Stimulated activated CD4-positive, alpha-beta T cell treated with anti-CD3 and anti-CD28 coated beads, TNF-alpha, amount 100 ng/mL, for 1 hour (primary cell): ENCODE measurements at places on chromosomes 7 and 10.

DNA sequence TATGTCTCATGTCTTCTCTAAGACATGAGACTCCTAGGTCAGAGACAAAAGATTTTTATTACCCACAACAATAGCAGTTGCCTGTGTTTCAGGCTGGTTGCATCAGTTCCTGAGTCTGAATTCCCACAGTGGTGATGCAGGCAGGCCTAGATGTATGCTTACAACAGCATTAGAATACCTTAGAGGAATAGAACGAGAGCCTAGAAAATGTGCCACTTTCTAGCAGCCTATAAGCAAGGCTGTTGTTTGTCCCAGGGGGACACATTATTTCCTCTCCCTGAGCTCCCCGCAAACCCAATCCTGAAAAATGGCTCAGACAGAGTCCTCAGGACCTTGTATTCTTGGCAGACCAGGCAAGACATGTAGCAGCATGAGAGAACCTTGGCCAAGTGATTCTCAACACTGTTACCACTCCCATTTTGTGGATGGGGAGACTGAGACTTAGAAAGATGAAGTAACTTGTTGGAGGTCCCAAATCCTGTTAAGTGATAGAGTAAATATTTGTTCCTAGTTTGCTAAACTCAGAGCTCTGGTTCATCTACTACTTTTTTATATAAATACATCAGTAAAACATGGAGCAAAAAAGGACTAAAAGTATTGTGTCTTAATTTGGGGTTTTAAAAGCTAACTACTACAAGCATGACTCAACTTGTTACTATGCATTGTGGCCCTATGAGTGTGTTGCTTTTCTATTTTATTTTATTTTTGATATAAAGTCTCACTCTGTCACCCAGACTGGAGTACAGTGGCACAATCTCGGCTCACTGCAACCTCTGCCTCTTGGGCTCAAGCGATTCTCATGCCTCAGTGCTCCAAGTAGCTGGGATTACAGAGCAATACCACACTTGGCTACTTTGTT is 14.2 kb downstream of the VTI1A start:
- DNase-seq: no peak

- no peak for DNase-seq
These were observed 52.3 kb downstream of the HECW1 start for GRCh38 chr7:43164757-43165156.

- DNase-seq: no peak
These were observed 95.7 kb upstream of the SVIL start for GRCh38 chr10:29730458-29730857.

- DNase-seq: no peak
These were observed 780.8 kb upstream of the C7orf33 start for GRCh38 chr7:147809786-147810185.

DNA sequence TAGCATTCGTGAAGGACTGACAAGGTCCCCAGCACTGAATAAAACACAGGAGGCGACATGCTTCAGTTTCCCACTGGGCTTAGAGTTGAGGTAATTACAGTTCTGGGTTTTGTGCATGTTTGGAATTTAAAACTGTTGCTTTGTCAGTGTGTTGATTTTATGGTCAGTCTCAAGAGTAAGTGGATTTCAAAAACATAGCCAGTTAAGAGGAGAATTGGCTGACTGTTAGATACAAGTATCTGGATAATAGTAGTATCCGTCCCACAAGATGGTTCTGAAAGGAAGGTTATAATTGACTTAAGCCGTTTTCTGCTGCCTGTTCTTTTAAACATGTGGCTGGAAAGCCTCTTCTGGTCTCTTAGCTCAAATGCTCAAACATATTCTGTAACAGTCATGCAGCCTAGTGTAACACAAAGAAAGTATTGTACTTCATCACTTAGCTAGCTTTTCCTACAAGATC is 170.9 kb downstream of the POLR1F start:
- DNase-seq: no peak

- DNase-seq: no peak
These were observed 57.2 kb downstream of the MAD1L1 start for GRCh38 chr7:2175514-2175913.

GRCh38 chr7:33673029-33673700 is 232.2 kb upstream of the BMPER start:
- no peak for DNase-seq

GRCh38 chr7:88361357-88361756 is 54.7 kb upstream of the STEAP4 start:
- no peak for DNase-seq

DNA sequence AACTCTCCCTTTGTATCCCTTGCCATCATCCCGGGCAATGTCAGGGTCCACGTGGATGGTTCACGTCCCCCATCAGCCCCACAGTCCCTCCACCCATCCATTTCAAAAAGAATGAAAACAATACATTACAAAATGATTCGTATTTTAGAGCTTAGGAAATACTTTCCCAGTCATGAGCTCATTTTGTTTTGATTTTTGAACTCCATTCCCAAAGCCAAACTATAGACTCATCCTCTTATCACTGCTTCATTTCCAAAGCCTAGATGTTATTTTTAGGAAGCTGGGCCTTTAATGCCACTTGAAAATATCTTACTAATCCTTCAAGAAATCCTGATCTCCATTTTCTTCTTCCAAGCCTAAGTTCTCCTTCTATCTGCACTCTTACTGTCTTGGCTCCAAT is 72.1 kb downstream of the WNT2 start:
- no peak for DNase-seq

- DNase-seq: no peak
These were observed 58.5 kb downstream of the CPED1 start for GRCh38 chr7:121046893-121047468.

- DNase-seq: no peak
These were observed 576.3 kb downstream of the LRMDA start for GRCh38 chr10:76007667-76008181.

DNA sequence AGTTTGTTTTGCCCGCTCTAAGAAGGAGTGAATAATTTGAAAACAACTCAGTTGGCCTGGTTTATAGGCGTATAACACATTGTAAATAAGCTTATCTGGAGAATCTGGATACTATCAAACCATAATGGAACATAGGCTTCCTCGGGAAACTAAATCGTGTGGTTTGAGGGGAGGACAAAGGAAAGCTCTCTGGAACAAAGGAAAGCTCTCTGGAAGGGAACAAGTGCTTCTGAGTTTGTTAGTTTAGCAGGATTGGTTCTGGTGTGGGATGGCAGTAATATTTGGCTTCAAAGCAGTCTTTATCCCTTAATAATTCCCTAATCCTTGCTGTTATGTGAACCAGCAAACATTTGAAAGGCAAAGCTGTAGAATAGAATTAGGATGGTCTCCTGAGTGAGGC is 15.0 kb upstream of the SLK start:
- no peak for DNase-seq

GRCh38 chr7:74428023-74428422 is 25.7 kb upstream of the GTF2IRD1 start:
- no peak for DNase-seq

GRCh38 chr7:50584386-50584785 is 19.2 kb upstream of the DDC start:
- no peak for DNase-seq

DNA sequence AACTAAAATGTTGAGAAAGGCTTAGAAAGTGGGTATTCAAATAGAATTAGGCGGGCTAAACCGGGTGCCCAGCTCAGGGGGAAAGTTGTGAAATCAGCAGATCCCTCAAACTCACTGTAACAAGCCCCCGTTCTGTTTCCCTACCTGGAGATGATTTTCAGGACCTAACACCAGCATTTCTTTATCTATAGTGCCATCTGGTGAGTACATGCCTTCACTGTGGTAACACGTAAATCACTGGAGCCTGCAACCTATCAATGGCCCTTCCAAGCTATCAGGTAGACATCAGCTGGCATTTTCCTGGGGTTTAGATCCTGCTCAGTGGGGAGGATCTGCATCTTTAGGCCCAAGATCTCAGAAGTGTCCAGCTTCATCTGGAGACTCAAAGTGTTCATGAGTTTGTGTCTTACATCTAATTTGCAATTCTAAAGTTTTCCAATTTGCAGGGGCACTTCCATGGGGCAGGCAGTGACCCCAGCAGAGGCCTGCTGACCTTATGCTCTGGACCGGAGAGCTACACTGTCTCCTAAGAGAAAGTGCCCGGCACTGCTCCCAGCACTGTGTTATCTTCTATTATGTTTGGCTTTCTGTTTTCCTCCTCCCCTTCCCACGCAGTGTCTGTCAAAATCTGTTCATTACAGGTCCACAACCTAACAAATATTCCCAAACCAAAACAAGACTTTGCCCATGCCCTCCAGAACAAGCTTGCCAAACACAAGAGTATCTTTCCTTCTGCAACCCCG is 132.5 kb downstream of the LSM5 start:
- no peak for DNase-seq

- no peak for DNase-seq
These were observed 178.6 kb downstream of the EMX2 start for GRCh38 chr10:117720931-117721835.

DNA sequence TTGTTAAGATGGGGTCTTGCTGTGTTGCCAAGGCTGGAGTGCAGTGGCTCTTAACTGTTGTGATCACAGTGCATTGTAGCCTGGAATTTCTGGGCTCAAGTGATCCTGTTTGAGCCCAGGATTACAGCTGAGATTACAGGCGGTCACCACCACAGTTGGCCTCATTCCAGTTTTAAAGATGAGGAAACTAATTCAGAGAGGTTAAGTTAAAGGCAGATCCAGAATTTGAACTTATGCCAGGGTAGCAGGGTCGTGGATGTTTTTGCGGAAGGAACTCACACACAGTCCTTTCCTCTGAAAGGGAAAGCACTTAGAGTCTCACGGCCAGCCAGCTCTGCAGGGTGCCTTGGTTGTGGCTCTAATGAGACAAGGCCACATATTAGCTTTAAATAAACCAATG is 84.7 kb downstream of the MMRN2 start:
- no peak for DNase-seq

DNA sequence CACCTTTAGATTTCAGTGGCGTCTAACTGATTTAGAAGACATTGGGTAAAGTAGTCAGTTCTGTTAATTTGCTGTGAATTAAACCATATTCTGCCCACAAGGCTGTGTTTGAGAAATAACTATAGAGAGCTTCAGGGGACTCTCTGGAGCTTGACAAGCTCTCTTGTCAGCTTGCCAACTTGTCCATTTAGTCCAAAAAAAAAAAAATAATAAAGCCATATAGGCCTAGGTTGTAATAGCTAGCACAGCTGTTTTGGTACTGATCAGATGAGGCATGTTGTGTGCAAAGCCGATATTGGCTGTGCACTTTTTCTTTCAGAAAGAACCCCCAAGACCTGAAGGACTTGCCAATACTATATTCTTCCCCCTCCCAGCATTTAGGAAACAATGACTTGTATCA is 20.2 kb upstream of the ZNF282 start:
- no peak for DNase-seq

DNA sequence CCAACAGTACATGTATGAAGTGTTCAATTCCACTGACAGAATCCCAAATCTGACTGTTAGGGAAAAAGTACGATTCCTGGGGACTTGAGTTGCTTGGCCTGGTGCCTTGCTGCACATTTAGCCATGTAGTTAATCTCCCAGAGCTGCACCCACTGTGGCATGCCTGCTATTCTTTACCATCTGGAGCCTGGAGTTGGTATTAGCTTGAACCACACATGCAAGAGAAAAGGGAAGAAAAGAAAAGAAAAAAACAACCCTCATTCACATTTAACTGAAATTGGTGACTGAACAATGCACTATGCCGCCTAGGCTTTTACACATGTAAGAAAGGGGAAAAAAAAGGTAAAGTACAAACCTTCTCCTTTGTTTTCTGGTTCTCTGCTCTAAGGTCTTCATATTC is 26.1 kb downstream of the SHTN1 start:
- no peak for DNase-seq

GRCh38 chr7:151076863-151077704 is 3.5 kb downstream of the FASTK start:
- DNase-seq: no peak

- no peak for DNase-seq
These were observed 45.7 kb downstream of the IKZF1 start for GRCh38 chr7:50349963-50350944.

- DNase-seq: no peak
These were observed 82.2 kb upstream of the DDC start for GRCh38 chr7:50647286-50647980.

DNA sequence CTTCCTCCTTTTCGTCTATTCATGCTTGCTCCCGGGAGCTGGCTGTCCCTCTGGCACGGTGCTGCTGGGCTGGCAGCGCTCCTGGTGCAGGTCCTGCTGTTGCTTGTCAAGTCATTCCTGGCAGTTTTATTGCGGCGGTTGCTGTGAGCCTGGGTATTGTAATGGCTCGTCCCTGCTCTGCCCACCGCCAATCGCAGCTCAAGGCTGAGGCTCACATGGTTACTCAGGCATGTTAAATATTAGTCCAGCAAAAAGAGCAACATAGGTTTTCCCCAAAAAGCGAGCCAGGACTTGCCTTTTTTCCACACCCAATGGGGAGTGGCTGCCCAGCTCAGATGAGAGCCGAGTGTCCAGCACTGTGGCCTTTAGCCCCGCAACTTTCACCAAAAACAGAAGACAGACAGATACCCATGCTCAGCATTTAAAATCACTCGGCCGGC is 492.9 kb upstream of the FOXK1 start:
- DNase-seq: no peak

DNA sequence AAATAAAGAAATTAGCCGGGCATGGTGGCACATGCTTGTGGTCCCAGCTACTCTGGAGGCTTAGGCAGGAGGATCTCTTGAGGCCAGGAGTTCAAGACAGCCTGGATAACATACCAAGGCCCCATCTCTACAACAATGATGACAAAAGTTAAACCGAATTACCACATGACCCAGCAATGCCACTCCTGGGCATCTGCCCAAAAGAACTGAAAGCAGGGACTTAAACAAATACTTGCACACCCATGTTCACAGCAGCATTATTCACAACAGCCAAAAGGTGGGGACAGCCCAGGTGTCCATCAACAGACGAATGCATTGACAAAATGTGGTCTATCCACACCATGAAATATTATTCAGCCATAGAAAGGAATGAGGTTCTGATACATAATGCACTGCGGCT is 83.9 kb downstream of the HIP1 start:
- no peak for DNase-seq

GRCh38 chr7:97372882-97373281 is 255.4 kb downstream of the SDHAF3 start:
- DNase-seq: no peak

- DNase-seq: no peak
These were observed 6.1 kb upstream of the CREB5 start for GRCh38 chr7:28406192-28406591.

DNA sequence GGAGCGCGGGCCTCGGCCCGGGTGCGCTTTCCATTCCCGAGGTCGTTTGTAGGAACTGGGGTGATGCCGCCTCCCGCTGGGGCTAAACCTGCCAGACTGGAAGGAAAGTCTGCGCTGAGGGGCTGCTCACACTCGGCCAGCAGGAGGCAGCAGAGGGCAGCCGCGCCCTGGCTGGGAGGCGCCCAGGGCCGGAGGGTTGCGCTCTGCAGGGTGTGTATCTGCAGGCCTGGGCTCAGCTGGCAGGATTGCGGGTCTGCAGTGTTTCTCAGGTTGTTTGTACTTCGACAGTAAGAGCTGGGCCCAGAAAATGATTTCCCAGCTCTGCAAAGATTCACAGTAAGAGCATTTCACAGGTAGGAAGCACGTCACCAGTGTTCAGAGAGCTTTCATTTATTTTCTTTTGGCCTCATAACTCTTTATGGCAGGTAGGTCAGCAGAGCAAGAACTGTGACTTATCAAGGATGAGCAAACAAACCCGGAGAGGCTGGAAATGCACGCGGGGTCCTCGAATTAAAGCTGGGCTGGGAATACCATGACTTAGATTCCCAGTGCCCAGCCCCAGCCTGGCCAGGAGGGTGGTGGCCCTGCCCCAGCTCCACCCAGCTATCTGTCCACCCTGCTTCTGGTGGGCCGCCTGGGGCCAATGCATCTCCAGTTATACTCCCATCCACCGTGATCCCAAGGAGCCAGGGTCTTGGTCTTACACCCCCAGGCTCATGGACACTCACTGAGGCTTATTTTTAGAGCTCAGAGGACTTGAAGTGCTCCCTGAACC is 15.2 kb upstream of the PPP2R2D start:
- peak; percentile 46 for DNase-seq
